ENCODE measurements at places on chromosomes 6 and 20.

- no peak for DNase-seq
Measured at GRCh38 chr6:36577301-36577700, 16.9 kb upstream of the SRSF3 start.

GRCh38 chr6:34792605-34793500, 970 bp downstream of the BLTP3A start:
- no peak for DNase-seq

DNA sequence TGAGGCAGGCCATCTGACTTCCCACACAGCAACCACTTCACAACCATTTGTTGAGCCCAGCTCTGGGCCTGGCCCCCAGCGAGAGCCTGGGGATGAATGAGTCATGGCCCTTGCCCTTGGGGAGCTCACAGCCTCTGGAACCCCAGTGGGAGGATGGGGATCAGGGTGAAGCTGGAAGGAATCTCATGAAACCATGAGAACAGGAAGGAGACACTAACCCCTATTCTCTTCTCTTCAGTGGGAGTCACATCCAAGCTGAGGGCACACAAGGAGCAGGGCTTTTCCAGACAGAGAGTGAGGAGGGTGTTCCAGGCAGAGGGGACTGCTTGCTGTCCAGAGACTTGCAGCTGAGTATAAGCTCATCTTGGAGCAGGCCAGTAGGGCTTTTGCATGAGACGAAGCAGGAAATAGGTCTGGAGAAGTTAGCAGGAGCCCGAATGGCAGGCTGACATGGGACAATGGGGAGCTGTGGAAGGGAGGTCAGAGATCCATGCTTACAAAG, 7.5 kb downstream of the FOXS1 start:
- DNase-seq: no peak

GRCh38 chr6:1762203-1762602, 152.5 kb downstream of the FOXC1 start:
- no peak for DNase-seq

DNA sequence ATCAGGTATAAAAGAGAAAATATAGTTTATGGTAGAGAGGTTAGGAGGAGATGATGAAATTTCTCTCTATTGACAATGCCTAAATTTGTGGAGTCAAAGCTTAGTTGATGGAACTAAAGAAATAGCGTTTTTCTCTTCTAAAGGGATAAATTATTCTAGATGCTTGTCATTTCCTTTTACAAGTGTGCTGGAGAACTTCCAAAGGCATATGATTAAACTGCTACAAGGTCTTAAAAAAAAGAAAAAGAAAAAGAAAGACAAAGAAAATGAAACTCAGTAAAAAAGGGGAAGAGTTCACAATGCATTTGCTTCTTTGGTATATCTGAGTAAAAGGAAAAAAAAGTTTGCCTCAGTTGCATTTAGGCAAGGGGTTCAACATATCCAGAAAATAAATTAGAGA, 499.8 kb upstream of the PTCHD4 start:
- DNase-seq: no peak

GRCh38 chr6:143675382-143675900, 2.3 kb upstream of the PHACTR2 start:
- no peak for DNase-seq

- no peak for DNase-seq
Measured at GRCh38 chr6:56199956-56200355, 47.4 kb downstream of the COL21A1 start.

- no peak for DNase-seq
Measured at GRCh38 chr6:47168180-47168579, 126.0 kb upstream of the ADGRF1 start.

DNA sequence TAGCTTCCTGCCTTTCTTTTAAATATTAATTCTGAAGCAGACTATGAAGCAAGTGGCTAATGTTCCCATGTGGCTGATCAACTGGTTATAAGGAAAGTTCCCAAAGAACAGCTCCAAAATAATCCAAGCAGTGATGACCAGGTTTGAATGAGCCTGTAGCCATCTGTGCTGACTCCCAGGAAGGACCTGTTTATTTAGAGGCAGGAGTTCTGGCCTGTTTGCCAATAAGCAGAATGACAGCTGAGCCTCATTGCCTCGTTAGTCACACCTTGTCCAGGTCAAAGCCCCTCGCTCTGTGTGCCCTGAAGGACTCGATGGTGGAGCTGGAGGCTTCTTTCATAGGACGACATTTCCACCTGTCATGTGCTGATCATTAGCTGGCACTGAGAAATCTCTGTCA, 97.4 kb downstream of the TMEM170B start:
- DNase-seq: no peak

Measured in NK-92 treated with Interleukin-12 subunit alpha and Interleukin-12 subunit beta, amount 100 ng/mL, for 24 hours (cell line).